ENCODE measurements at places on chromosomes 16 and 17. TPM values are rescaled to one million over a fixed set of nuclear protein-coding genes. Genes with fewer than 3 reads are reported as not detected.

The RNU2-1 gene
- polyA plus RNA-seq = not detected

The DYNLRB2 gene
- polyA plus RNA-seq = 6.4 TPM

The PSMD7 gene
- polyA plus RNA-seq = 233 TPM

The HOXB9 gene
- 0.64 TPM for polyA plus RNA-seq

GRCh38 chr17:66348584-66349165, 46.3 kb downstream of the PRKCA start:
- peak; percentile 55 for DNase-seq

- DNase-seq = no peak
Measured at GRCh38 chr17:29156781-29157180, 23.4 kb downstream of the MYO18A start.

GRCh38 chr17:43661699-43662412, at the start of gene MEOX1:
TSS of gene MEOX1 (minus strand) at chr17:43661922. CDS start at chr17:43661534, 388 bp downstream.
- no peak for DNase-seq

GRCh38 chr16:81405702-81406113, 38.9 kb upstream of the CMIP start:
- DNase-seq = peak; percentile 35

The KRTAP4-5 gene
- polyA plus RNA-seq = not detected

- DNase-seq = no peak
Measured at GRCh38 chr17:51298508-51299371, 38.4 kb downstream of the UTP18 start.

GRCh38 chr16:87706278-87707000, 59.3 kb downstream of the KLHDC4 start:
- DNase-seq = no peak

The KRTAP3-2 gene
- not detected for polyA plus RNA-seq

- no peak for DNase-seq
Measured at GRCh38 chr17:33373273-33373672, 80.2 kb upstream of the ASIC2 start.

GRCh38 chr16:48274476-48274875, 27.1 kb upstream of the ABCC11 start:
- no peak for DNase-seq

The KRT16 gene
- 2.6 TPM for polyA plus RNA-seq

GRCh38 chr17:35132816-35133550, 9.1 kb downstream of the NLE1 start:
- no peak for DNase-seq

DNA sequence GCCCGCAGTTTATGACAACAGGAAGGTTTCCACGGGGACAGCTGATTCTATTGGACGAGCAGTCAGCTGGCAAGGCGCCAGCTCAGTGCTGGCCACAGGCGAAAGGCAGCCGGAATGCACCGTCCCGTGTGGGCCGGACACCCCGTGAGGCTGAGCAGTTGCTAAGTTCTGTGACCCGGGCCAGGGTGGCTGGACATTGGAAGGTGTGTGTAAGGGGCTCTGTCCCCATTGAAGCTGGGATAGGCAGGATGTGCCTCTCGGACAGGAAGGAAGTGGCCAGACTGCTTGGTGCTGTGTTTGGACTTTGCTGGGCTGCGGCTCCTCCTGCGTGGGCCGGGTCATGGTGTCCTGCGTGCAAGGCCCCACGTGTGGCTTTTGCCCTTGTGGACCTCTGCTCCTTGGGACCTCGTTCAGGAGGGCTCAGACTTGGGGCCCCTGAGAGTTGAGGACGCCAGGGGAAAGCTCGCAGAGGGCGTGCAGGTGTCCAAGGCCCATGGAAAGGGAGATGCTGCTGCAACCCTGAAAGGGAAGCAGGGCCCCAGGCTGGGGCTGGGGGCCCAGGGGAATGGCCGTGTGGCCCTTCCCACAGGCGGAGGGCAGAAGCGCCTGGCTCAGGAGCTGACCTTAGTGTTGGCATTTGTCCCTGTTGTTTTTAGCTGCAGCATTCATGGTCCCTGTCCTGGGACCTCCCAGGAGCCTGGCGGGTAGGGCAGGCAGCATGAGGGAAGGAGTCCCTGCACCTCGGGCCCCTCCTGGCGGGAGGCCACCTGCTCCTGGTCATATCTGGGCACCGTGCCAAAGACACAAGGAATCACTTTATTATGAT, 10.0 kb downstream of the BAIAP2 start:
- peak; percentile 76 for DNase-seq
